Stimulated activated CD4-positive, alpha-beta T cell treated with anti-CD3 and anti-CD28 coated beads, Interleukin-4, amount 100 ng/mL, for 24 hours (primary cell): ENCODE measurements at places on chromosomes 6 and 20.

DNA sequence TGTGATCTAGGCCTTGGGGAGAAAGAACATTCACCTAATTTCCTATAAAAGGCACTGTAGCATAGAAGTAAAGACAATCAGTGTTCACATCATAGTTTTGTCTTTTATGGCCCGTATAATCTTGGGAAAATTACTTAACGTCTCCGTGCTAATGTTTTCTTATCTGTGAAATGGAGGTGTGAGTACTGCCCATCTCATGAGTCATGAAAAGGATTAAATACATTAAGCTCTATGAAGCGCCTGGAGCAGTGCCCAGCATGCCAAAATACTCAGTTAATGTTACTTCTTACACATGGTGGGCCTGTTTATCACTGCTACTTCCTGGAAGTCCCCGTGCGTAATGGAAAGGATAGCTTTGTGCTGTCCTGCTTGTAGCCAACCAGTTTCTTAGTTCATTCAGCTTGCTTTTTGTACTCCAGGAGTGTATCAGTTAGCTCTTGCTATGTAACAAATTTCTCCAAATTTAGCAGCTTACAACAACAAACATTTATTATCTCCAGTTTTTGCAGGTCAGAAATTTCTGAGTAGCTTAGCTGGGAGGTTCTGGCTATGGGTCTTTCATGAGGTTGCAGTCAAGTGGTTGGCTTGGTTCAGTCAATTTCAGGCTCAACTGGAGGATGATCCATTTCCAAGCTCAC, 103.6 kb upstream of the BMP2 start:
- DNase-seq: no peak

- no peak for DNase-seq
Measured at GRCh38 chr6:1761477-1761877, 151.8 kb downstream of the FOXC1 start.

- peak; percentile 54 for DNase-seq
Measured at GRCh38 chr6:136791296-136792094, 782 bp downstream of the MAP3K5 start.

- no peak for DNase-seq
Measured at GRCh38 chr6:32105433-32105832, 3.7 kb downstream of the TNXB start.

- no peak for DNase-seq
Measured at GRCh38 chr20:62779417-62779685, 16.9 kb upstream of the MRGBP start.

GRCh38 chr20:33649201-33649681, 12.9 kb upstream of the C20orf144 start:
- no peak for DNase-seq

DNA sequence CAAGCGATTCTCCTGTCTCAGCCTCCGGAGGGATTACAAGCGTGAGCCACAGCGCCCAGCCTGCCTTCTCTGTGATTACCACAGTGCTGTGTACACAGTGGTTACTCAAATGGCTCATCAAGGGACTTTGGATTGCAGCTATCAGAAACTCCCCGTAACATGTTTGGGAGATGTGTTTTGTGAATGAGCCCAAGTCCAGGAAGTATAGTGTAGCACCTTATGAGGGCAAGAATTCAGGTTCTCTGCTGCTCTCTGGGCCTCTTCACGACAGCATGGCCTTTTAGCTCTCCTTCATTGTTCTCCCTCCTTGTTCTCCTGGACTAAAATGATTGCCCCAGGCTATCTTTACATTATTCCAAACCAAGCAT, 34.1 kb upstream of the RPL7L1 start:
- no peak for DNase-seq

DNA sequence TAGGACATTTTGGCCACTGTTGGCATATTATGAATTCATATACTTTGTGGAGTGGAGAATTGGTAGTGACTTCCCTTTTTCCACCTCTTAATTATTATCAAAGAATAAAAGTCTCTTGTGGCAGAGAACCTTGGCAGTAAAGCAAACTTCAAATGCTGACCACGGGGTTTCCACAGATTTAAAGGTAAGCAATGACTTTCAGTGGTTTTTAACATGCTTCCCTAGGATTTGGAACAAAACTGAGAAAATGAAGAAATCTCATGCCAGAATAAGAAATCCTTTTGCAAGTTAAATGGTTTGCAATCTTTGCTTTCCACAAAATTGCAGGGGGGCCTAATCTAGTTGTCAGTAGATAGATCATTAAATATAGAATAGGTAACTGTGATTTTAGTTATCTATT, 2.0 kb upstream of the SDC4 start:
- no peak for DNase-seq

DNA sequence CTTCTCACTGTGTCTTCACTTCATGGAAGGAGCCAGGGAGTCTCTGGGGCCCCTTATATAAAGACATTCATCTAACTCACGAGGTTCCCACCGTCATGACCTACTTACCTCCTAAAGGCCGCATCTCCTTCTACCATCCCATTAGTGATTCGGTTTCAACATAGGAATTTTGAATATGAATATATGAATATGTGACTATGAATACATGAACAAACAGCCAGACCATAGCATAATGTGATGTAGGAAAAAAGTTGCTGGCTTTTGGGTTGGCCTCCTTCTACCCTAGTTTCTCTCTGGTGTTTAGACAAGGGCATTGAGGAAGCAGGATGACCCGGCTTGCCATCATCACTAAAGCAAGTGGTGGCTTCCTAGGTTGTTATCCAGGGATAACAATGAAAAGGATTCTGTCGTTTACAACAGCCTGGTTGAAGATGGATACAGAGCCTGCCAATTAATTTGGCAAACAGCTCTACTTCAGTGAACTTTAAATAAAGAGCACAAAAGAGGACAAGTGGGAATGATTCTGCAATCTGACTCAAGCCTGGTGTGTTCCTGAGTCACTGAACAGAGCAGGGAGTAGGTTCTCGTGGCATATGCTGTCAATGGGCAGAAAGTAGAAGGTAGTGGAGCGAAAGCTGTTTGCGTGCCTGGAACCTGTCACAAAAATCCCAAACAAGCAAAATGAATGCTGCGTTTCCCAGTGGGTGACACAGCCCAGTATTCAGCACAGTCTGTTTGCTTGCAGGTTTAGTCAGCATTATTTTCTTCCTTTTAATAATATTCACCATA, 44.0 kb upstream of the DOK5 start:
- DNase-seq: no peak

- DNase-seq: no peak
Measured at GRCh38 chr20:57310821-57311514, 18.6 kb upstream of the SPO11 start.

GRCh38 chr6:41732149-41732548, 3.3 kb downstream of the TFEB start:
- DNase-seq: no peak

DNA sequence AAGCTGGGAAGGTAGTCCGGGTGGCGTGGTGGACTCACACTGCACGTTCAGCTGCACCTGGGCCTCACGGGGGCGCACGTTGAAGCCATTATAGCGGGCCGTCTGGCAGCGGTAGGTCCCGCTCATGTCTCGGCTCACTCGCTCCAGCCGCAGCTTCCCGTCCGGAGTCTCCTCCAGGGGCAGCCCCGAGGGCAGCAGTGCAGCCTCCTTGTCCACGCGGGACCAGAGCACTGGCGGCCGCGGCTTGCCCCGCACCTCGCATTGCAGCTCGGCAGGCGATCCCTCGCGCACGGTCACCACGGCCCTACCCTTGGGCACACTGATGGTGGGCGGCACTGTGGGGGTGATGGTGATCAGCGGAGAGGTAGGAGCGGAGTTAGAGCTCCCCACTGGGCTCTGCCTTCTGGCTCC, 47.6 kb downstream of the MDGA1 start:
- no peak for DNase-seq

GRCh38 chr6:70380252-70380651, 33.1 kb upstream of the FAM135A start:
- no peak for DNase-seq

DNA sequence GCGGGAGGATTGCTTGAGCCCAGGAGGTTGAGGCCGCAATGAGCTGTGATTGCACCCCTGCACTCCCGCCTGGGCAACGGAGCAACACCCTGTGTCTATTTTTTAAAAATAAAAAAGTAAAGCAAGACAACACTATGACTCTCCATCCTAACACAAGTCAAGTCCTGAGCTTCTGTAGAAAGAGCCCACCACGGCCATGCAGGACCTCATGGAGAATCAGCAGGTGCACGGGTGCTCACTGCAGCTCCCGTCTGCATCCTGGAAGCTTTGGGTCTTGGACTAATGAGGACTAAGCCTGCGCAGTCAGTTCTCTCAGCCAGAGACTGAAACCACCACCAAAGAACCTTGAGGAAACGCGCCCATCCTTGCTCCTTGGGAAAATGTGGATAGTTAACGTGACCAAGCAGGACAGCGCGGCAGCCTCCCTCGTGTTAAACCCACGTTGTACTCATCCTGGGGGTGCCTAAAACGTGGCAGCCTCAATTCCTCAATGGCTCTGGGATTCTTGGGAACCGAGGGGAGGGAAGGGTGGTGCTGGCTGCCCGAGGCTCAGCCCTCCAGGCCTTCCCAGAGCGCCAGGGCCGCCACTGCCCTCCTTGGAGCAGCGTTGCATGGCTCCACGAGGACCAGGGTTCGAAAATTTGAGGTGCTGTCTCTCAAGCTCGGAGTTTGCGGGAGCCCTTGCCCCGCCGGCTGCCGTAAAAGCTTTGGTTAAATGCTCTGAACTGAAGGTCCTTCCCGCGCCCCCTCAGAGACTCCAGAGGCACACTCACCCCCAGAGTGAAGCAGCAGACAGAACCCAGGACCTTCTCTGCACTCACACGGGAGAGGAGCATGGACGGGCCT, 29.0 kb downstream of the DLL1 start:
- no peak for DNase-seq

DNA sequence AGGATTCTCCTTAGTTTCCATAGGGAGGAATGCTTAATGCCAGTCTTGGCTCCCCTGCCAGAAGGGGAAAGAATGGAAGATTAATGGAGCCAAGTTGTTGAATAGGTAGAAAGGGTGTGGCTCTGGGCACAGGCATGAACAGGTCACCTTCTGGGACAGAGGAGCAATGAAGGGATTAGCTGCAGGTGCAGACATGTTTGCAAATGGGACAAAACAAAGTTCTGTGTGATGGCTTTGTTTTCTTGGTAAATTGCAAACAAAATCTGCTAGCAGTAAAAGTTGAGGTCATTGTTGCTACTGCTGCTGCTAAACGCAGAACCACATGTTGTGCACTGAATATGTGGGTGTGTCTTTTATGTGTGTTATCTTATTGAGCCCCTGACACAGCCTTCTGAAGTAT, 93.3 kb downstream of the PERP start:
- DNase-seq: no peak

DNA sequence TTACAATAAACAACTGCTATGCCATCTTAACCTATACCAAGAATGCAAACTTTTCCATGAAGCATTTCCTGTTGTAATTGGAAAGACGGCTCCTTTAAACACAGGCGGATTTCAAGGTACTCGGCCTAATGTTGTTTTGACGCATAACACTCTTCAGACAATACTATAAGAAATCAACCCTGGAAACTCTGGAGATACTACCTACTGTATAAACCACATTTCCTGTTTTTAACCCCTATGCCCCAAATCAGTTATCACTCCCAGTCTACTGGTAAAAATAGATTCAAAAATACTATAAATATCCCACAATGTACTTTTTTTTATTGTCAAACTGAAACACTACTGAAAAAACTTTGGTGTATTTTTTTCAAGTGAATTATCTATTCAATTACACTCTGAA, 118.1 kb downstream of the IRF4 start:
- DNase-seq: no peak

GRCh38 chr6:118558464-118559217, 10.5 kb downstream of the PLN start:
- DNase-seq: no peak

DNA sequence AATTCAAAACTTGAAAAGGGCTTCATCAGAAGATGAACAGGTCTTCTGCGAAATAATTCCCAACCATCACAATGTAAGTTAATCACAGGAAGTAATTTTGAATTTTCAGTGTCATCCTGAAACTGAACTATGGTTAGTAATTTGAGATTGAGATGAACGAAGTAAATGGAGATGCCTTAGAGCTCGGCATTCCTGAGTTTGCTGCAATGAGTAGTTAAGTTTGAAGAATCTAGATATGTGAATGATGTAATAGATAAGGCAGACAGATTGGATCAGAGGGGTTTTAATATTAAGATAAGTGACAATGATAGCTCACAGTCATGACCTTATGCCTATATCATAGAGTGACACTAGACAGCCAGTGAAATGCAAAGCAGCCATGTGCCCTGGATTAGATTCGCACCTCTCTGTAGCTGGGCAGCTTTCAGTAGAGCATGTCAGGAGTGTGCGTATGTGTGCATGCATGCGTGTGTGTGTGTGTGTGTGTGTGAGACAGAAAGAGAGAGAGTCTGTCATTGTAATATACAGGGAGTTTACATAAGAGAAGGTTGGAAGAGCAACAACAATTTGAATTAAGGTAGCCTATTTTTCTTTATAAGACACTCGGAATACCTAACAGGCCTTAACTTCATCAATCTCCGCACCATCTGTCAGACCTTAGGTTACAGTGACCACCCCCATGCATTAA, 233.0 kb downstream of the GMPR start:
- peak; percentile 30 for DNase-seq
